ENCODE measurements at places on chromosomes 2 and 18. TPM values are rescaled to one million over a fixed set of nuclear protein-coding genes. Genes with fewer than 3 reads are reported as not detected.
A peak's percentile ranks its signal among the peaks of the same experiment; 100 is the strongest.

FOXD4L1 gene
- 0.13 TPM for total RNA-seq

DNA sequence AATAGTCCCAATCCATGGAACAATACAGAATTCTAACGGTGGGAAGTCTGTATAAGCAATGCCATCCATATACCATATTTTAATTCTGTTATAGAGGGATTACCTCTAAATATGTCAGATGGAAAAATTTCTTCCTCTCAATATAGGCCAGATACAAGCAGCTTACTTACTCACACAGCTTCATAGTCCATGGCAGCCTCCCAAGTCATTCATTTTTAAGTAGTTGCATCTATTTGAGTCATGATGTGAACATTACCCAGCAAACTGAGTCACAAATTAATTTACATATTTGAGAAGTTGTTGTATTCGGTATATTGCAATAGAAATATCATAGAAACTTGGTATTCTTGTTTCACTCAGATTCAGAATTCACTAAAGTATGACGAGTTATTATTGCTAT, 20.3 kb downstream of the TBR1 start:
- H3K36me3 ChIP-seq, result no peaks in the 10 kb centered on the region
- no peak overlapping the region for H3K27ac ChIP-seq
- peaks cover 6% of the 10 kb centered on the region for H3K27me3 ChIP-seq
- DNase-seq, result no peak

CD8B2 gene
- total RNA-seq, result 0.09 TPM

DNA sequence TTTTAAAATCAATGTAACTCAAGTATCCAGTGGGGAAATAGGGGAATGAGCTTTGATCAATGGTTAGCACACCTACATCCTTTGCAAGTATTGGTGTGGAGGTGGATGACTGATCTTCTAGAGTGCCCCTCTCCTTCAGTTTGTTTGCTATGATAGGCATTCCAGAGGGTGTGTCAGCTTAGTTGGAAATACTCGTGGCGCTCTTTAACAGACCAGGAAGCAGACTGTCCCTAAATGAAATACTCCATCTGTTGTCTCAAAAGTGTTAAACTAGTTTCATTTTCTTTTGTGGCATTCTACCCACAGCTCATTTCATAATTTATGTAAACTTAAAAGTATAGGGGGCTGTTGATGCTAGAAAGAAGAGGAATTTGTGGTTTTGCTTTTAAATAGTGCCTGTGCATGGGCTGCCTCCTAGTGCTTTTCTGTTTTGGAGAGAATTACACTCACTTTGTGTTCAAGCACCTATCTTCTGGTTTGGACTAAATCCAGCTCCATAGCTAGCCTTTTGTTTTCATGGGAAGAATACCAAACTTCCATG, 66.2 kb downstream of the STAT1 start:
- H3K4me3 ChIP-seq, result no peak overlapping the region
- no peaks in the 10 kb centered on the region for H3K36me3 ChIP-seq
- H3K27me3 ChIP-seq, result no peaks in the 10 kb centered on the region
- DNase-seq, result peak; percentile 54

GRCh38 chr2:136392897-136393505, 275.1 kb upstream of the CXCR4 start:
- H3K27me3 ChIP-seq, result no peaks in the 10 kb centered on the region
- no peak for DNase-seq
- H3K27ac ChIP-seq, result no peak overlapping the region
- no peaks in the 10 kb centered on the region for H3K36me3 ChIP-seq
- H3K4me3 ChIP-seq, result no peak overlapping the region

SNED1 gene
- 2.8 TPM for total RNA-seq

DNA sequence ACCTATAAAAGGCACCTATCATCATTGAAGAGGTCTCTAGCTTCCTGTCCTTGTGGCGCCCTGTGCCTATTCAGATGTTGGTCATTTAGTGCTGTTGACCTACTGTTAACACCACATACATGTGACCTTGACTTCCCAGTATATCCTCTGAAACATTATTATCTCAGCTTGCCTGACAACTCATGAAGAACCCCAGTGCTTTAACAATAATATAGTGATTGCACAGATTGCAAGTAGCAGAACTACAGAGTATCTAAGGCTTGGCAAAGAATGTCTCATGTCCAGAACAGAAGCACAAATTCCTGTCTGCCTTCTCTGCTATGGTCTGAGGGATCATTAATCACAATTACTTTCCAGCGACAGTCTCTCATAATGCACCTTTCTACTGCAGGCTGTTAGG, 165.3 kb downstream of the LCLAT1 start:
- DNase-seq, result no peak
- no peak overlapping the region for H3K27ac ChIP-seq
- H3K36me3 ChIP-seq, result no peaks in the 10 kb centered on the region
- H3K4me1 ChIP-seq, result peaks cover 5% of the 10 kb centered on the region
- H3K4me3 ChIP-seq, result no peak overlapping the region

DNA sequence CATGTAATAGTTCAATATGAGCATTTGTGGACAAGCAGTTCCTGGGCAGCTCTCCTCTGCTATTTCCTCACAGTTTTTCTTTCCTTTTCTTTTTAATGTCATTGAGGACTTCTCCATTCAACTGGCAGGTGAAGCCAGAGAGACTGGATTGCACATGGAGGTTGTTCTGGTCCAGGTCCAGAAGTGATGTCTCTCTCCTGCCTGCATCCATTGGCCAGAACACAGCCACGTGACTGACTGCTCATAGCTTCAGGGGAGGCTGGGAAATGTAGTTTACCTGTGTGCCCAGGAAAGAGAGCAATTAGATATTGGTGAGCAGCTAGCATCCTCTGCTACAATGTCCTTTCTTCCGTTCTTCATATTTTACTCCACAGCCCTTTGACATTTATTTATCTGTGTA, 20.2 kb upstream of the ADAM23 start:
- no peak for DNase-seq
- no peak overlapping the region for H3K27ac ChIP-seq
- H3K27me3 ChIP-seq, result no peaks in the 10 kb centered on the region
- H3K4me3 ChIP-seq, result no peak overlapping the region
- H3K36me3 ChIP-seq, result no peaks in the 10 kb centered on the region

GRCh38 chr2:216634370-216635148, 1.3 kb downstream of the IGFBP2 start:
- H3K27me3 ChIP-seq, result peaks cover 22% of the 10 kb centered on the region
- peak overlapping the region; percentile 84 for H3K4me3 ChIP-seq
- peak; percentile 42 for DNase-seq
- peaks cover 39% of the 10 kb centered on the region for H3K4me1 ChIP-seq

DNA sequence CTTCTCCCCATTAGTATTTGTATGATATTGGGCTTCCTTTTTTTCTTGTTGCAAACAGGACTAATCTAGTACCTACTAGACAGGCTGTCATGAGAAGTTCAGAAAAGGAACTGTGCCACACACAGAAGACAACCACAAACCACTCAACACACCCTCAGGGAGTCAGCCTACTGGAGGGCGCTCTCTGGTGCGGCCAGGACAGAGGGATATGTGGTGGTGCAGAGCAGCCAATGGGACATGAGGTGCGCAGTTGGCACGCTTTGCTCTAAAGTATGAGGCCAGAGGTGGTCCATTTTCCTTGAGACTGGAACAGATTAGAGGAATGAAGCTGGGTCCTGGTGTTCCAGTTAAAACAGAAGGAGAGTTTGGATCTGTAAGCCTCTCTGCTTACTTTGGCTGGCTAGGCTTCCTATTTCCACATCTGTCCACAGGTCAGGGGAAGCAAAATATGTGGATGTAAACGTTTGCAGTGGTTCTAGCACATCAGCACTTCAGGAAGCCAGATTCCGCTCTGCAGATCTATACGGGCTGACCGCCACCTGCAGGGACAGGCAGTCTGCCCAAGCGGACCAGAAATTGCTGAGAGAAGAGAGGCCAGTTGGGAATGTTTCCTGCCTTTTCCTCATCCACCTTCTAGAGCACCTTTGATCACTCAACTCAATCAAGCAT, 114.1 kb downstream of the GFPT1 start:
- peak; percentile 86 for DNase-seq
- peak overlapping the region; percentile 55 for H3K27ac ChIP-seq
- no peak overlapping the region for H3K4me3 ChIP-seq
- no peaks in the 10 kb centered on the region for H3K36me3 ChIP-seq
- H3K27me3 ChIP-seq, result no peaks in the 10 kb centered on the region

DNA sequence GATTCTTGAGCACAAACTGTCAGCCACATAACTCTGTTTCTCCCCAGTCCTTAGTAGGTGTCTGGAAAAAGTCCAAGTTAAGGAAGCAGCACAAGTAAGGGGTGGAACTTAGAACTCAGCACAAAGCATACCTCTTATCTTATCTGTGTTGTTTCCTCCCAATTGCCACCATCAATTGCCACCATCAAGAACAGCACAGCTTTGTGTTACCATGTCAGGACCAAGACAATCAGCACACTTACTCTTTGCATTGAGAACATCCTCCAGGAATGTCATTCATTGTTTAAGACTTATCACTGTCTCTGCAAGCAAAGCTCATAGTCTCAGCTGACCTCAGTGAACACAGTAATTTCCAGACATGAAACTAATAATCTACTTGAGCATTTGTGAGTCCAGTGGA, 212.7 kb upstream of the FSHR start:
- no peaks in the 10 kb centered on the region for H3K36me3 ChIP-seq
- no peaks in the 10 kb centered on the region for H3K4me1 ChIP-seq
- no peak overlapping the region for H3K4me3 ChIP-seq

DNA sequence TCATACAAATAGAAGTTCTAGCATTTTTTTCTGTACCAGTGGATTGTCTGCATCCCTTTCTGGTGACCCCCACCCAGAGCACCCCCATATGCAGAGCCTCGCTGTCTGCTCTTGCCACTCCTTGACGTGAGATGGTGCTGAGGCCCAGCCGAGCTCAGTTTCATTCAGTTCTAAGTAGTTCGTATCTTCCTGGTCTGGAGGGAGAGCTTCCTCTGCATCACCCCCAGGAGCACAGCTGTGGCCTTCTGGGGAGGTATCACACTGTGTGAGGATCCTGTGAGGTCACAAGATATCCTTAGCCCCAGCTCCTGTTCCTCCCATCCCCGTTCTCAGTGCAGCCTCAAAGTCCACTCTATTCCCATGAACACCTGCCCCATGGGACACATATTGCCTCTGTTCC, 132.7 kb downstream of the PTGR3 start:
- H3K27ac ChIP-seq, result no peak overlapping the region
- DNase-seq, result no peak
- H3K36me3 ChIP-seq, result no peaks in the 10 kb centered on the region
- H3K4me1 ChIP-seq, result peaks cover 4% of the 10 kb centered on the region
- H3K4me3 ChIP-seq, result no peak overlapping the region
- no peaks in the 10 kb centered on the region for H3K27me3 ChIP-seq

RAPGEF4 gene
- 1.2 TPM for total RNA-seq

- H3K27ac ChIP-seq, result peak overlapping the region; percentile 57
- H3K27me3 ChIP-seq, result no peaks in the 10 kb centered on the region
- peak; percentile 69 for DNase-seq
- no peaks in the 10 kb centered on the region for H3K36me3 ChIP-seq
- peaks cover 22% of the 10 kb centered on the region for H3K4me1 ChIP-seq
These were observed 48.2 kb downstream of the HAUS1 start for GRCh38 chr18:46152436-46152807.

DNA sequence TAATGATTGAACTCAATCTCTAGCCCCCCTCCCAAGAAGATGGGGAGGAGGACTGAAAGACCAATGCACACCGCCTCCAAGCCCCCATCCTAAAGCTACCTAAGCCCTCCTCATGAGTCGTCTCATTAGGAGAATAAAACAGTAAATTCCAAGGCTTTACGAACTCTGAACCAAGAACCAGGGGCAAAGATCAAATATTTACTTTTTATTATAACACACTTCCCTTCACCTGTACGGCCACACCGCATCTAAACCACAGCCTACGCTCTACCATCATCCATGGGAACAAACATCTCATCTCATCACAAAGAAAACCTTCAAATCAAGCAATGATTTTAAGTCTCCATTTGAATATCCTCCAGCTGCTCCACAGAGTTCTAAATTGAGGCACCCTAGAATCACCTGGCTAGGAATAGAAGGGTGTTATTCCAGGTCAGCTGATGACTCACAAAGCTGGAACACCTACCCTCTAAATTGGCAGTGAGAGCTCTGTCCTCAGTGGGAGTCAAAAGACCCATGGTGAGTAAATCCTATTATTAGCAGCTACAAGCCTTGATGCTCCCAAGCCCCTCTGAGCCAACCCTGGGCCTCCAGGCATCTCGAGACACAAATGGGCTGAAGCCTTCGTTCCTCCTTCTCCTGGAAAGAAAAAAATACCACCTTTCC, 45.6 kb upstream of the BZW1 start:
- H3K27me3 ChIP-seq, result no peaks in the 10 kb centered on the region
- no peak overlapping the region for H3K27ac ChIP-seq
- DNase-seq, result no peak
- no peaks in the 10 kb centered on the region for H3K36me3 ChIP-seq
- no peaks in the 10 kb centered on the region for H3K4me1 ChIP-seq
- no peak overlapping the region for H3K4me3 ChIP-seq

C2orf15 gene
- 0.04 TPM for total RNA-seq

DNA sequence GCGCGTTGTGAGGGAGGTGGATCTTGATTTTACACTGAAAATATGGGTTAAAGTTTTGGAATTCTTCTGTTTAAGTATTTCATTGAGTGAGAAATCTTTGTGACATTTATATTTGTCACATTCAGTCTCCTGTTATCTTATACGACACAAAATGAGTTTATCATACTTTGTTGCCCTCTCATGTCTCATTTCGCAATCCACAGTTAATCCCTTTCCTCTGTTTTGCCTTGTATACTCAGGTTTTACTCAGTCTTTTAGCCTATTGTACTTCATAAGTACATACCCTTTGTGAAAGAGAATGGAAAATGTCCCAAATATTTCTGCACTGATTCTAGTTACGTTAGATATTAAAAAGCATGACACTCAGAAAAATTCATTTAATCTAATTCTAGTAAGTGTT, 142.7 kb downstream of the ATP9B start:
- no peak overlapping the region for H3K4me3 ChIP-seq
- no peaks in the 10 kb centered on the region for H3K27me3 ChIP-seq
- peaks cover 6% of the 10 kb centered on the region for H3K36me3 ChIP-seq
- no peaks in the 10 kb centered on the region for H3K4me1 ChIP-seq
- DNase-seq, result no peak

DNA sequence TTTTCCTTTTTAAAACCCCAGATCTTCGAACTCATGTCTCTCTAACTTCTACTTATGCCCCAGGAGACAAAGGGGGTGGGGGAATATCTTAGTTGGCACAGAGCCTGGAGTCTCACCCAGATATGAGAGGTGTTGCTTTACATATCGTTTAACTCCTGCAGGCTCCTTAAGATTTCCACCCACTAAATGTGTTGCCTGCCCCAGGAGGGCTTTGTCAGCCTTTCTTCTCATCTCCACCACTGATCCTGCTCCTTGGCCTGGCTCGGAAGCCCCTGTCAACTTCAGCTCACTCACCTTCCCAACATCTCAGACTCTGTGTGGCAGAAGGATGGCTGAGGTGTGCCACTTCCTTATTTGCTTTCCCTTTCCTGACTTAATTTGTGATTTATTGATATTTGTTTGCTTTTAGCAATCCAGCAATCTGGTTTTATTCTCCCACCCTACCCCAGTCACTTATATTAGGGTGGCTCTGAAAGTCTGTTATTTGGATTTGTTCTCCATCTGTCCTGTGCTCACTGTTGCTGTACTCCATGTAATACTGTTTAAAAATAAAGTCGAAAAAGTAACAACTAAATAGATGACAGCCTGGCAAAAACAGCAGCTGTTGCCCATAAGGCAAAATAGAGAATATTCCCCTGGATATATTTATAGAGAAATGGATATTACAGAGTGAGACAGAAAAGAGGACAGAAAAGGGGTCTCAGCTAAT, 200.6 kb downstream of the ZBTB7C start:
- H3K4me3 ChIP-seq, result no peak overlapping the region
- no peaks in the 10 kb centered on the region for H3K36me3 ChIP-seq
- no peaks in the 10 kb centered on the region for H3K4me1 ChIP-seq
- DNase-seq, result no peak
